ENCODE measurements at places on chromosomes 5 and 9.

DNA sequence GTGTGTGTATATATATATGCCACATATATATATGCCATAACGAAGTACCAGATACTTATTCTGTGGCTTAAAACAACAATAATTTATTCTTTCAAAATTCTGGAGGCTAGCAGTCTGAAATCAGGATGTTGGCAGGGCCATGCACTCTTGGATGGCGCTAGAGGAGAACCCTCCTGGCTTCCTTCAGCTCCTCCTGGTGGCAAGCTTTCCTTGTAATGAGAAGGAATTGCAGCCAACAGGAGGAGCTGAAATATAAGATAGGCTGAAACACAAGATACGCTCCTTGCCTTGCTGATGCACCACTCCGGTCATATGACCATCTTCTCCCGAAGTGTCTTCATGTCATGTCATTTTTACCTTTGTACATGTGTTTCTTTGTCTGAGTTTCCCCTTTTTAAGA is 368.1 kb upstream of the CTNND2 start:
- no peak for DNase-seq

- DNase-seq: no peak
Observed at GRCh38 chr5:118554981-118555380, 433.4 kb downstream of the DTWD2 start.

DNA sequence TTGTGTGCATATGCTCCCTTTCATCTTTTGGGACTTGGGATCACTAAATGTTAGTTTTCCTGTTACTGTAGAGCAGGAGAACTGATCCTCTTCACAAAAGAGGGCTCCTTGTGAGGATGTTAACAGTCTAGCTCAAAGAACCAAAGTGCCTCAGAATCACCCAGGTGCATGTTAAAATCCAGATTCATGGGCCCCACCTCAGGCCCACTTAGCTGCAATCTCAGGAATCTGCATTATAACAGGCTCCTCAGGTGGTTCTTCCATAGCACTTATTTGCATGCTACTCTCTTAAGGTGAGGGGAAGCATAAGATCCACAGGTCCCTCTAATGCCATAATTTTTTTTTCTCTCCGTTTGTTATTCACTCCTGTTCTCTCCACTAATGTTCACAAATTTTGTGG is 14.8 kb upstream of the MEF2C start:
- DNase-seq: no peak

GRCh38 chr9:89873801-89874200 is 269.0 kb downstream of the GADD45G start:
- no peak for DNase-seq

DNA sequence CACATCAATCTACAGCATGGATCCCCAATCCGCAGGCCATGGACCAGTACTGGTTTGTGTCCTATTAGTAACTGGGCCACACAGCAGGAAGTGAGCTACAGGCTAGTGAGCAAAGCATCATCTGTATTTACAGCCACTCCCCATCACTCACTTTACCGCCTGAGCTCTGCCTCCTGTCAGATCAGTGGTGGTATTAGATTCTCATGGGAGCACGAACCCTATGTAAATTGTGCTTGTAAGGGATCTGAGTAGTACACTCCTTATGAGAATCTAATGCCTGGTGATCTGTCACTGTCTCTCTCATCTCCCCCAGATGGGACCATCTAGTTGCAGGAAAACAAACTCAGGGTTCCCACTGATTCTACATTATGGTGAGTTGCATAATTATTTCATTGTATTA is 212.7 kb upstream of the FAM174A start:
- DNase-seq: no peak

- no peak for DNase-seq
Observed at GRCh38 chr9:37377688-37378612, 44.5 kb upstream of the GRHPR start.

DNA sequence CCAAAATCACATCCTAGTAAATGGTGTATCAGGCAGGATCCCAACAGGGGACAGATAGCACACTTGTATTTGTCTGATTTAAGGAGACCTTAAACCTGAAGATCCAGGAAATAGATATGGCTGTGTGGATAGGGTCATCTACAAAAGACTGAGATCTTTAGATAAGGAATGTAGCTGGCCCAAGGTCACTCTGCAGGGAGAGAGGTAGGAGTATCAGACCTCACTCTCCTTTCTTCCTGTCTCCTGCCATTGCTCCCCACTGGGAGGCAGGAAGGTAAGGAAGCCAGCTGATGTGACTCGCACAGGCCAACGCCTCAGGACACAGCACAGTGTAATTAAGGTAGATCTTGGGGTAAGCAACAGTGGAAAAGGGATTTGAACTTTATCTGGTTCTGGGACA is 85.8 kb downstream of the PLPPR1 start:
- DNase-seq: no peak

- DNase-seq: no peak
Observed at GRCh38 chr5:72744136-72744535, 72.3 kb upstream of the TNPO1 start.

- no peak for DNase-seq
Observed at GRCh38 chr5:29867155-29867554, 1326.3 kb upstream of the CDH6 start.

DNA sequence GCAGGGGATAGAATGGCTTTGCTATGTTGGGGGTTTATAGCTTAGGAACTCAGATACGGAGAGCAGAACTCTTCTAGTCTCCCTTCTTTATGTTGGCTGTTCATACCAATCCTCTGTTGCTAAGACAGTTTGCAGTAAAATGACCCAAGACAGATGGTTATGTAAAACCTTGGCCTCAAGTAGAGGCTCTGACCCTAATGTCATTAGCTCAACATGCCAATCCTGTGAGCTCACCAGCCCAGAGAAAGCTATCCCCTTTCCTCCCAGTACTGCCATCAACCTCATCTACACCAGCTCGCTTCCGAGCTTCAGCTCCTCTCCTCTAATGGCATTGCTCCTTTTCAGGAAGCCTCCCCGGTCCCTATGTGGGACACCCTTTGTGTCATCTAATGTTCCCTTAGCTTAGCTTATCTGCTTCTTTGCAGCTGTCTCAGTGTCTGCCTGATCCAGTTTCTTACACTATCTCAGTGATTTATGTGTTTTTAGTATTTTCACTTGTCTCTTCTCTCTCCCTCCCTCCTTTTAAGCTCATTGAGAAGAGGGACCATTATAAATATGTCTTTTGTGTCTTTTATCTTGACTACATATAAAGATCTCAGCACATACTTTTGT is 281.3 kb upstream of the CLINT1 start:
- peak; percentile 32 for DNase-seq

DNA sequence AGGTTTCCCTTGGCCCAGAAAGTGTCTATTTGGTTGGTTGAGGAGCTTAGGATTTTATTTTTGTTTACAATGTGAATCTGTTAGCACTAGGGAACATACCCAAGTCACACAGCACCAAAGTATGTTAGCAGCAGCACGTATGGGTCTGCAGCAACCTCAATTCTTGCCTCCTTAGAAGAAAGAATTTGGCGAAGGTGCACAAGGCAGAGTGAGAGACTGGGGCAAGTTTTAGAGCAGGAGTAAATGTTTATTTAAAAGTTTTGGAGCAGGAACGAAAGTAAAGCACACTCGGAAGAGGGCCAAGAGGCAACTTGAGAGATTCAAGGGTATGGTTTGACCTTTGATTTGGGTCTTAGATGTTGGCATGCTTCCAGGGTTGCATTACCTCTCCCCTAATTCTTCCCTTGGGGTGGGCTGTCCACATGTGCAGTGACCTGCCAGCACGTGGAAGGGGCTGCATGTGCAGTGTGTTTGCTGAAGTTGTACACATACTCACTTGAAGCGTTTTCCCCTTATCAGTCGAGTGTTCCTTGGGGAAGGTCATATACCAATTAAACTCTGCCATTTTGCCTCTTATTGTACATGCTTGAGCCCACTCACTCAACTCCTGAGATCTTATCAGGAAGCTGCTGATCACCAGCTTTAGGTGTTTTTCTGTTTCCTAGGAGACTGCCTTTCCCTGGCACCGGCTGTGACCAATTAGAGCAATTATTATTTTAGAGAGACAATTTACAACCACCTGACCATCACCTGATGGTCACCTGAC is 64.9 kb upstream of the SHC3 start:
- no peak for DNase-seq

DNA sequence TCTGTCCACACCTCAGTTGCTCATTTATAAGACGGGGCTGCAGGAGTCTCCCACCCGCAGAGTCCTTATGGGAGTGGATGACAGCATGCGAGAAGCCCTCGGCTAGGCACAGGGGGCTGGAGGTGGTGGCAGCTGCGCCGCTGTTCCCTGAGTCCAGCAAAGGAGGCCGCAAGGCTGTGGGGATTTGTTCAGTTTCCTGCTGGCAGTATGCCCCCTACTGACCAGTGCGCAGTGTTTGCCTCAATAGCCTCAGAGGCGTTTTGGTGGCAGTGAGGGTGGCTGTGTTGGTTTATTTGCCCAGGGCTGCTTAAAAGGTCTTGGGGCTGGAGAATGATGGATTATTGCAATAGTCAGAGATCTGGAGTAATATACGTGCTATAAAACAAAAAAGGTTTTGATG is 176.3 kb upstream of the OTULINL start:
- DNase-seq: no peak
